ENCODE measurements at places on chromosomes 13 and 19.

GRCh38 chr13:106466691-106467426, 68.6 kb downstream of the EFNB2 start:
- DNase-seq: no peak

DNA sequence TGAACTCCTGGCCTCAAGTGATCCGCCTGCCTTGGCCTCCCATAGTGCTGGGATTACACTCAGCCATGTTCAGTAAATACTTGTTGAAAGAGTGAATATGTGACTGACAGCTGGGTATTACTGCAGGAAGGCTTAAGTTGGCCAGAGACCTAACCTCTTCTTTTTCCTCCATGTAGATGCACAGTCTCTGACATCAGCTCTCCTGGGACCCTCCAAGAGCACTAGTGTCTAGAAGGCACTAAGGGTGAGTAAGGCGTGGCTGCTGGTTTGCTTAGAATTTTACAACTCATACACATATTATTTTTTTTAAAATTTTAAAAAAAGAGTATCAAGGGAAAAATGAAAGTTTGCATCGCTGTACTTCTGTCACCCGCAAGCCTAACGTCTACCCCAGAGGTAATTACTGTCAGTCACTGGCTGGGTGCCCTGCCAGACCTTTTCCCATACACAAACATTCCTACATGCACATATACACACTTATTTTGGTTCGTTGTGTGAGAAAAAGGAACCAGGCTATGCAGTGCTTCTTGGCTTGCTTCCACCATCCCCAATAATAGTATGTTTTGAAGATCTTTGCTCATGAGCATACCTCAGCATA, 122.0 kb downstream of the SIPA1L3 start:
- no peak for DNase-seq

- no peak for DNase-seq
Observed at GRCh38 chr19:48121909-48122371, 11.3 kb upstream of the PLA2G4C start.

DNA sequence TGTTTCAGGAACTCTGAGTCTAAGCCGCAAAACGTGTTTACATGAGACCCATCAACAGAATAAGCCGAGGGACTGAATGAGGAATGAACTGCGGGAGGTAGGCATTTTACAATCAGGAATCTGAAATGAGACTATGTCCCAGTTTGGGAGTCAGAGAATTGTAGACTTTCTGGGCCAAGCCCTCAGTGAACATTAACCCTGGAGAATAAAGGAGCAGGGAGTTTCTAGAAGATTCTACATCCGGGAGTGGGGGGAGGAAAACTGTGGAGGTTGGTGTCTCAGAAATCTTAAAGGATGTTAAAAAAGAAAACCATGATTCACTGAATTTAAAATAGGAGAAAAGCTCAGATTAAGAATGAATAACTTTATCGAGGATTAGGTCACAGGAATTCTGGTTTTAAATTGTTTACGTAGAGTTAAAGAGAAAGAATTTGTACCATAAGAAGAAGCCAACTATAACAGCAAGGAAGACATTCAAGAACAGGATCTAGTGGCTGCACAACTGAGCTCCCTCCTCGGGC, 18.5 kb downstream of the RFX2 start:
- no peak for DNase-seq

DNA sequence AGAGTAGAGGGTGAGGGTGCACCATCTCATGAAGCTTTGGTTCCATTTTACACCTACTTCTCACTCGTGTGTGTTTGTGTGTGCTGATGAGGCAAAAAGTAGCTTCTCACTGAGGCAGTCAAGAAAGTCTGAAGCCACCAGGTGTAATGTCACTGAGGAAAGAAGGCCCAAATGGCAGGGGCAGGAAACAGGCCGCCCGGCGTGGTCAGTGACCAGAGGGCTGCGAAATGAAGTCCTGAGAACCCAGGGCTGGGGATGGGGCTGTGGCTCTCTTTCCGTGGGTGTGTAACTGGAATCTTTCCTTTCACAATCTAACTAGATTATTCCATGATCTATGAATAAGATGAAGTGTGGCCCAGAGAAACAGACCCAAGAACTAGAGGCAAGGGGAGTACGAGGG, 25.5 kb upstream of the TFDP1 start:
- DNase-seq: no peak

- no peak for DNase-seq
Observed at GRCh38 chr13:35485424-35485823, 8.9 kb upstream of the MAB21L1 start.

GRCh38 chr19:33405553-33406461, 32.3 kb downstream of the CEBPG start:
- no peak for DNase-seq

DNA sequence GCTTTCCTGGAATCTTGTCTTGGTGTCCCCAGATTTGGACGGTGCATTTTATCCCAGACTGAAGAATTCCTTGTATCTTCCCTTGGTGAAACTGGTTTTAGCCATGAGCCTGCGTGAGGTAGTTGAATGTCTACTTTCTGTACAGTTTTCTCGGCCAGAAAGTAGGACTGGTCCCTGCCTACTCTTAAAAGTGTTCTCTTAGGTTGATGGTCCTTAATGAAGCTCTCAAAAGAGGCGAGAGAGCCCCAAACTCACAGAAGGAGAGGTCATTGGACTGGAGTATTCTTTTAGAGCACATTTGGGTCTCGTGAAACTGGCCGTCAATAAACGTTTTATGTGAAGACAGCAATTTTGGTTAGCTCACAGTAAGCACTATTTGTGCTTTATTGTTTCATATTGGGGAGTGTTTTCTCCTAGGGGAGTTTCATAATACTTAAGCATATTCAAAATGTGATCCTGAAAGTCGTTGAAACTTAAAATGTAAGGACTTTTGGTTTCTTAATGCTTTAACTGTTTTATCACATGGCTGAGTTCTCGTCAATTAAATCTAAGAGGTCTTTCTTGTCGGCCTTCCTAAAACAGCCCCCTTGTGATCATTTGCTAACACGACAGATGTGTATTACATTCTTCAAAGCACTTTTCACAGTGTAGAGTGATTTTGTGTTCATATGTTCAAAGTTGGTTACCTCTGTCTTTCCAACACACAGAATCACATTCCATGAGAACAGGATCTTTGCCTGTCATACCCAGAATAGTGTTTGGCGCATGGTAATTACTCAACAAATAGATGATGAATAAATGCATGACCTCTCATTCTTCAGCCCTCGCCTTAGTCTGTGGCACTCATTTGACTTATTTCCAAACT, 889 bp downstream of the GTF2F2 start:
- no peak for DNase-seq

- DNase-seq: no peak
Observed at GRCh38 chr19:4174895-4175668, 7.3 kb downstream of the SIRT6 start.

GRCh38 chr19:16153582-16154336, 10.3 kb downstream of the HSH2D start:
- no peak for DNase-seq

GRCh38 chr19:1121395-1121794, 17.6 kb downstream of the GPX4 start:
- no peak for DNase-seq

- no peak for DNase-seq
Observed at GRCh38 chr13:39273953-39274738, 235.9 kb downstream of the NHLRC3 start.

DNA sequence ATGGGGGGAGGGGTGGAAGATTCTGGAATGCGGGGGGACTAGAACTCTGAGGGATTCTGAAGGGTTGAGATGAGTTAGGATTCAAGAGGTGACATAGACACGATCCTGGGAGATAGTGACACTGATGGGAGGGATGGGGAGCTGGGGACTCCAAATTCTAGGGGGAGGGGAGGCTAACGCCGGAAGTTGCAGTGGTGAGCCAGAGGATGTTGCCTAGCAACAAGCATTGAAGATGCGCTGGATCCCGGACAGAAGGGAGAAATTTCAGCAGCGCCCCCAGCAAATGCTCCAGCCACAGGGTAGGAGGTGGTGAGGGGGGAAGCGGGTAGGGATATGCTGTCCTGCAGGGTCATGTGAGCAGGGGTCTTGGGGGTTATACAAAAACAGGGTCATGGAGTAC, 6.9 kb upstream of the LTBP4 start:
- no peak for DNase-seq

DNA sequence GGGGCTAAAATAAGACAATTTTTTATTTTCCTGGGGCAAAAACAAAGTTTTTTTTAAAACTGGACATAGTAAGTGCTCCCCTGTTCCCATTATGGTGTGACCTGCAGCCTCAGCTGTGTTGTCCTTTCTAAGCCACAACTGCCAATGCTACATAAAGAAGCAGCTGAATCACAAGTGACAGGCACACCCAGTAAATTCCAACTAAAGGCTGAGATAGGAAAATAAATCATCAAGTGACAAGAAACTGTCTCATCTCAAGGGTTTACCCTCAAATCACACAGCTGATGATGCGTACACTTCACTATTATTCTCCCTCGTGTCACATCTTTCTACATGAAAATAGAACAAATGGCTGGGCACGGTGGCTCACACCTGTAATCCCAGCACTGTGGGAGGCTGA, 28.7 kb downstream of the STK24 start:
- no peak for DNase-seq

DNA sequence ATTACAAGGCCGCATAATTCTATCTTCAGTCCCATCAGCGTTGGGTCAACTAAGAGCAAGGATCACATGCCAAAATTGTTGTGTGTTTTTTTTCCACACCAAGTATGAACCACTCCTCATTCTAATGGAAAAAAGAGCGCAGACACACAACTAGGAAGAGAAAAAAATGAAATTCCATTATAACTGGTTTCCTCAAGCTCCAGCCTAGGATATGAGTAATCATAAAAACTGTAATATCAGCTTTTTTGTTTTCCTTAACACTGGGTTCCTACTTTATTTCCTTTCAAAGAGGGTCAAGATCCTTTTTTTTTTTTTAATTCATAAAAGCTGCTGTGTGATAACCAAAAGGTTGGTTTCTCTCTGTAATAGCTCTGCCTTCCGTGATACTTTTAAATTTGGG, 19.4 kb downstream of the TSHZ3 start:
- DNase-seq: no peak

DNA sequence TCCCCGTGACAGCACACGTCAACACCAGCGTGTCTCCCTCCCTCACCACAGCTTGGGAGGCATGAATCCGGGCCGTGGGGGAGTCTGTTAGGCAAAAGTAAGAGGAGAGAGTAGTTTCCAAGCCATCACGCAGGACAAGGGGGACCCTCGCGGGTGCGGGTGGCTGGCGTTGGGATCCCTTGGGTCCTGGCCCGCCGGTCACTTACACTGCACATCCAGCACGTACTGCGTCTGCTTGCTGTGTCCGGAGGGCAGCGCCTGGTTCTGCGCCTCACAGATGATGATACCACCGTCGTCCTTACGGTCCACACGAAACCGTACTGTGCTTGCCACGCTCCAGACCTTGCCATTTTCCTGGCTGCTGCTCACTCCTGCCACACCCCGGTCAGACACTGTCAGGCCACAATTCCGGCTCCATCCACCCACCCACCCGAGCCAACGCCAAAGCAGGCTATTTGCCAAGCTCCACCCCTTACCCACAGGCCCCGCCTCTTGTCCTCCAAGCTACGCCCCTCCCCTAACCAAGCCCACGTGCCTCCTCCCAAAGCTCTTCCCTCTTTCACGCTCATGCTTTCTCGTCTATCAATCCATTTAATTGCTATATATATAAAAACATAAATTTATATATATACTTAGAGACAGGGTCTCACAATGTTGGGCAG, 6.6 kb upstream of the ZNF428 start:
- no peak for DNase-seq

GRCh38 chr13:61954092-61954491, 538.4 kb upstream of the PCDH20 start:
- DNase-seq: no peak

- DNase-seq: no peak
Observed at GRCh38 chr13:98848746-98849145, 96.3 kb upstream of the SLC15A1 start.

DNA sequence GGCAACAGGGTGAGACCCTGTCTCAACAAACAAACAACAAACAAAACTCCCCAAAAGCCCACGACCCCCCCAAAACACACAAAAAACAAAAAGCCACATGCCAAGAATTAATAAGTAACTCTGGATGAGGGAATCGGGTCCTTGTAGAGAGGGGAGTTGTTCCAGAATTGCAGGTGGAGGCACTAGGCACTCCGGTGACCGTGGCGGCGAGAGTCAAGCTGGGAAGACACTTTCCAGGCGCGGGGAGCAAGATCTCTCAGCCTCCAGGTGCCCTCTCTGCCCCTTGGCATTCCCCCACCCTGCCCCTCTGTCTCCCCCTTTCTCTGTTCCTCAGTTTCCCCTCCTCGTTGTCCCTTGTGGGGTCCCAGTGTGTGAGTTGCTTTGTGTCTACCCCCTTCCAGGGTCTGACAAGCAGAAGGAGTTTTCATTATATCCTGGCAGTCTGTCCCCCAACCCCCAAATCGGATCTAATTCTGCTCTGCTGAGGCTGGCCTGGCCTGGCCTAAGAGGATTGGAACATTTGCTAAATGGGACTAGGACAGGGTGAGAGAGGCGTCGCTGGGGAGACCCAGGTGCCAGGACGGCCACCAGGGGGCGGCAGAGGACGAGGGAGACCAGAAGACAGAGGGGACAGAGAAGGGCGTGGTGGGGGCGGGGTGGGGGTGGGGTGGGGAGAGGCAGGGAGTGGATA, 8.3 kb upstream of the CRX start:
- DNase-seq: peak; percentile 61

DNA sequence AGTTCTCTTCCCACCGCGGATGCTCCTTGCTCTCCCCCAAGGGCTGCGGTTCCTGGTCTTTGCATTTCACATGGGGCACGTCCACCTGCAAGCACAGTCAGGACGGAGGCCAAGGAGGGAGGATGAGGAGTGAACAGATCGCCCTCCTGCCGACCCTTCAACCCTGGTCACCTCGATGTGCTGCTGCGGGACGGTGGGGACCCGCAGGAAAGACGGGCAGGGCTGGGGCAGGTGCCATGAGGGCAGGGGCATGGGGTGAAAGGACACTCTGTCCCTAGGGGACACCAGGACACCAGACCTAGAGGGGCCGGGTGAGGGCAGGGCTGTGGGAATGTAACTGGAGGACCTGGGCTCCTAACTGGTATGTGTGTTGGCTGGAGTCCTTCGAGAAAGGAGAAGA, 840 bp downstream of the SYCE2 start:
- no peak for DNase-seq
